ENCODE measurements at places on chromosomes 7 and 10.

DNA sequence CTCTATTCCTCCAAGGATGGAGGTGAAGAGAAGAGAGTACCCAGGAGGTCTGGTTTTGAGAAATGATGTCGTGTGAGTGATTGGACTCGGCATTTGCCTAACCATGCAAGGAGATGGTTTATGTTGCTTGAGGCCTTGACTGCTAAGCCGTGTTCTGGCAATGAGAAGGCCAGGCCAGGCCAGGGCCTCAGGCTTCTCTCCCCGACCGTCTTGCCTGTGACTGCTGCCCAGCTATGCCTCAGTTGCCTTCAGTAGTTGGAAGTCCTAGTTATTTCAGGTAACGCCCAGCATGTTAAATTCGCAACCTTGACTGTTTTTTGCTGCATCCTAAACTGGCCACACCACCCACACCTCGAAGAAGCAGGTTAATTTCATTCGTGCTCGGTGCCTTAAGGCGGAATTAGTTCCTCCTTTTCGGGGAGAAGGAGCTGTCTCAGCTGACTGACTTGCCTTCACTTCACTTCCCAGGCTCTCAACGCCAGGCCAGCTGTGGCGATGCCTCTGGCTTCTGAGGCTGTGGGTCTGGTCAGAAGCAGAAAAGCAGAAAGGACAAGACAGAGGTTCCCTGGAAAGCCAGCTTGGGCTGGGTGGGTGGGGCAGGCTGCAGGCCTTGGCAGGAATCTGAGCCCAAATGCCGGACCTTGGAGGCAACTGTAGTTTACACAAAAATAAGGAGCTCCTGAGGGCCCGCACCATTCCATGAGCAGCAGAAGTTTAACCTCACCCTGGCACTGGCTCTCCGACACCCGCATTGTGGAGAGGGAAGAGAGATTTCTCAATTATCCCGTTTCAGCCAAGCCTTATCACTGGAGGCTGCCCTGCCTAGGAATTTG, 61.9 kb upstream of the SAMD8 start:
- DNase-seq = no peak

DNA sequence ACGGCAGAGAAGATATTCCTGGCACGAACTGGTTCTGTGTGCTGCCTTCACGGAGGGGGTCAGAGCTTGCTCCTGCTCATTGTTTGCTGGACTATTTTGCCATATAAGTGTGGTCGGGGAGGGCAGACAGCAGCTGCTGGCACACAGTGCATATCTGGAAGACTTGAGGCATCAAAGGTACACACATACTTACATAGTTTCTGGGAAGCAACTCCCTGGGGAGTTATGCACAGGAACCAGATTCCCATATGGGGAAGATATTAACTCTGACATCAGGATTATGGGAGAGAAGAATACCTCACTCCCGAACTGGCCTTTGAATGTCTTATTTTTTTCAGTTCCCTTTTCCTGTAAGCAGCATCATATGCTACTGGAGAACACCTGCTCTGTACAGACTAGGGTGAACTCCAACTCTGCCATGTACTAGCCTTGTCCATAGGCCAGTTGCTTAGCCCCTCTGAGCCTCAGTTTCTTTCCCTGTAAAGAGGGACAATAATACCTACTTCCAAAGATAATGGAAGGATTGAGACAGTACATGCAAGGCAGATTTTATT, 41.5 kb downstream of the LGI1 start:
- no peak for DNase-seq

DNA sequence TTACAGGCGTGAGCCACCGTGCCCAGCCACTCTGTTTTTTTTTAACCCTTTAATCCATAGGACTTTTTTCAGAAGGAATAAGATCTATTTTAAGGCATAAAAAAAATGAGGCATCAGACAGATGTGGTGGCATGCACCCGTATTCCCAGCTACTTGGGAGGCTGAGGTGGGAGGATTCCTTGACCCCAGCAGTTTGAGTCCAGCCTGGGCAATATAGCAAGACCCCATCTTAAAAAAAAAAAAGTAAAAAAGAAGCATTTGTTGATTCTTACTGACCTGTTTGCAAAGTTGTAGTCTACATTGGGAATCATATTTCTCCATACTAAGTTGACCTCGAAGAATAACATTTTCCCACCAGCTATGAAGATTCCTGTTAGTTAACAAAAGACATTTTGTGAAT, 38.6 kb downstream of the VCL start:
- DNase-seq = no peak

GRCh38 chr7:34060196-34060947, 155.0 kb downstream of the BMPER start:
- no peak for DNase-seq

DNA sequence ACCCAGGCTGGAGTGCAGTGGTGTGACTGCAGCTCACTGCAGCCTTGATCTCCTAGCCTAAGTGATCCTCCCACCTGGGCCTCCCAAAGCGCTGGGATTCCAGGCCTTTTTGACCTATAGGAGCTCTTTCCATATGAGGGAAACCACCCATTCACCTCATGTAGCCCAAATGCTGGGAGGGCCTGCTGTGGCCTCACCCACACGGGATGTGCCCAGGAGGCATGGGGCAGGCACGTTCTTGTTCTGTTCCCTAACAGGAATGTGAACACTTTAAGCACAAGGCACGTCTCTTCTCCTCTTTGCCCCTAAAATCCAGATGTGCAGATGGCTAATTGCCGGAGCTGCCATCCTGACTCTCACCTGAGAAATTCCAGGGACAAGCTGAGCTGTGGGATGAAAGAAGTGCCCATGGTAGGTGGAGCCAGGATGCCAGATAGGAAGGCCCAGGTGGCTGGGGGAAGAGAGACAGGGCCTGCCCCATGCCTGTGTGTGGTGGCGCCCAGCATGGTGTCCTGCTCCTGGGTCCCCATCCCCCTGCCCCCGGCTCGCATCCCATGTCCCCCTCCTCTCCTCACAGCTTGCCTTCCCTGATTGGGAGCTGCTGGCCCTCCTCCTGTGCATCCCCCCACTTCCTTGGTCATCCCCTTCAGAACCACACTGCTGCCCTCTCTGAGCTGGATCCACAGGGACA, 17.3 kb downstream of the CAMK2B start:
- DNase-seq = no peak

DNA sequence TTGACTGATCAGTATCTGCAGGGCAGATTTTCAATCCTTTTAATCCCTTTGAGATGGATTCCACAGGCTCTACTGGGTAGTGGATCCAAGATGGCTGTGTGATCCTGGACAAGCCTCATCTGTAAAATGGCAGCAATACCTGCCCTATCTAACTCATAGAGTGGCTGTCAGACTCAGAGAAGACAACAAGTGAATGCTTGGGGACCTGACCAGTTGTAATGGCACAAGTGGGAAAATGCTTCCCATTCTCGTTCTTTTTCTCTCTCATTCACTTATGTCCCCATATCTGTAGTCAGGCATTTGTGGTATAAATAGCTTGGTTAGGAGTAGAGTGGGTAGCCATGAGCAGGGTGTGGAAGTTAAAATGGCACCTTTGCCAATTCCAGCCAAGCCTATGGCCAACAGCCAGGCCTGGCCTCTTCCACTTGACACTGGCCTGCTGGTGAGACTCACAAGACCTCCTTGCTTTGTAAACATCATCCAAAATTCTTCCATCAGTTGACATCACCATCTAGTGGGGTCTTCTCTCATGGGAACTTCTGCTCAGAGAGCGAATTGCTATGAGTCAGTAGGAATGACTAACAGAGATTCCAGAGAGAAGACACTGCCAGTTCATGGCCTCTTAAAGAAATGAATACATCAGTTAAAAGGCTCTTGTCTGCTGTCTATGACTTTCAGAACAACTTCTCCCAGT, 150.1 kb downstream of the PLPP4 start:
- peak; percentile 2 for DNase-seq

- peak; percentile 23 for DNase-seq
These were observed at the start of gene INA for GRCh38 chr10:103276896-103277712. Gene INA (plus strand): TSS chr10:103277138. CDS start chr10:103277212, 74 bp downstream.

DNA sequence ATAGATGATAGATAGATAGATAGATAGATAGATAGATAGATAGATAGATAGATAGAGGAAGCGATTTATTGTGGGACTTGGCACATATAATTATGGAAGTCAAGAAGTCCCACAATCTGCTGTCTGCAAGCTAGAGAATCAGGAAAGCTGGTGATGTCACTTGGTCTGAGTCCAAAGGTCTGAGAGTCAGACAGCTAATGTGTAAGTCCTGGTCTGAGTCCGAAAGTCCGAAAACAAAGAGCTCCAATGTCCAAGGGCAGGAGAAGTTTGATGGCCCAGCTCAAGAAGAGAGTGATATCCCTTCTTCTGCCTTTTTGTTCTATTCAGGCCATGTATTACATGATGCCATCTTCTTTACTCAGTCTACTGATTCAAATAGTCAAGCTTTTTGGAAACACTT, 53.8 kb upstream of the TCF7L2 start:
- no peak for DNase-seq
